Bronchial epithelial cell (primary cell): ENCODE measurements at places on chromosomes 7 and 10. TPM values are rescaled to one million over a fixed set of nuclear protein-coding genes. Genes with fewer than 3 reads are reported as not detected.

The TRPV5 gene
- under 0.01 TPM in 1 of 2 replicates, not detected in the other for total RNA-seq

The TBXAS1 gene
- total RNA-seq: 0.26 and 0.38 TPM in 2 replicates

The MKI67 gene
- total RNA-seq: 0.26 and 0.64 TPM in 2 replicates

The CRYGN gene
- total RNA-seq: not detected in 2 replicates

The LRRTM3 gene
- not detected in 2 replicates for total RNA-seq
